ENCODE measurements at places on chromosomes 1 and 21.

GRCh38 chr1:18882486-18882885 is 19.9 kb downstream of the ALDH4A1 start:
- DNase-seq, result no peak

- no peak for DNase-seq
These were observed 70.8 kb downstream of the DDAH1 start for GRCh38 chr1:85394130-85394529.

- DNase-seq, result peak; percentile 45
These were observed 20.6 kb downstream of the ESPN start for GRCh38 chr1:6445062-6445763.

DNA sequence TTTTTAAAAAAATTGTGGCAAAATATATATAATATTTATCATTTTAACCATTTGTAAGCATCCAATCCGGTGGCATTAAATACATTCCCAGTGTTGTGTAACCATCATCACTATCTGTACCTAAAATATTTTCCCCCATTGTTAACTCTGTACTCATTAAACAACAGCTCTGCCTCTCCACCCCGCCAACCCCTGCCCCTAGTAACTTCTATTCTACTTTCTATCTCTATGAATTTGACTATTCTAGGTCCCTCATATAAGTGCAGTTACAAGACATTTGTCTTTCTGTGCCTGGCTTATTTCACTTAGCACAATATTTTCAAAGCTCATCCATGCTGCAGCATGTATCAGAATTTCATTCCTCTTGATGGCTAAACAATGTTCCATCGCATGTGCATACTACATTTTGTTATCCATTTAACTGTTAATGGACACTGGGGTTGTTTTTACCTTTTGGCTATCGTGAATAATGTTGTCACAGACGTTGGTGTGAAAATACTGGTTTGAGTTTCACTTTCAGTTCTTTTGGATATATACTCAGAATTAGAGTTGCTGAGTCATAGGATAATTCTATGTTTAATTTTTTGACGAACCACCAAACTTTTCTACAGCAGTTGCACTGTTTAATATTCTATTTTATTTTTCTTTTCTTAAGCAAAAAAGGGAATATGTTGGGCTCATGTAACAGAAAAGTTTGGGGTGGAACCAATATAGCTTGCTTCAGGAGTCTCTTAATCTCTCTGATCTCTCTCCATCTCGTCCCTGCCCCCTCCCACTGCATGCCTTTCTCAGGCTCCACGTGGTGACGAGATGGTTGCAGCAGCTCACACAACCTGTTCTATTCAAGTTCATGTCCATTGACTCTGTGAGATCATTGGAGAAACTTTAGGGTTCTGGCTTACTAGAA is 25.2 kb upstream of the RCAN1 start:
- DNase-seq, result peak; percentile 39

DNA sequence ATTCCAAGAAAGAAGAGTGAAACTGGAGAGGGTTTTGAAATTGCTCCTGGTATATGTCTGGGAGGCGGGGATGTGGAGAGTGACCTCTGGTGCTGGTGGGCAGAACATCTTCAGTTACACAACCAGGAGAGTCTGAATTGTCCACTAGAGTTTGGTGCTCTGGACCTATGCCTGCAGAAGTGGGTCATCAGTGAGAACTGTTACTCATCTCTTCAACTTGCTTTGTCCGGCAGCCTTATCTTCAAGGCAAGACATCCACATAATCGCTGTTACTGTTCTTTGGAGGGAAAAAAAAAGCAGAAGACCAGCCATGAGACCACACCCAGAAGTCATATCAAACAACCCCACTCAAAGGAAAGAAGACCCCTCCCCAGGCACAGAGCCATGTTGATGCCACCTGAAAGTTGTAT is 14.9 kb downstream of the SH2D1B start:
- no peak for DNase-seq

- DNase-seq, result no peak
These were observed 702.8 kb downstream of the PTPRU start for GRCh38 chr1:29939079-29939478.
